ENCODE measurements at places on chromosomes 7 and 10. TPM values are rescaled to one million over a fixed set of nuclear protein-coding genes. Genes with fewer than 3 reads are reported as not detected.
A peak's percentile ranks its signal among the peaks of the same experiment; 100 is the strongest.

DNA sequence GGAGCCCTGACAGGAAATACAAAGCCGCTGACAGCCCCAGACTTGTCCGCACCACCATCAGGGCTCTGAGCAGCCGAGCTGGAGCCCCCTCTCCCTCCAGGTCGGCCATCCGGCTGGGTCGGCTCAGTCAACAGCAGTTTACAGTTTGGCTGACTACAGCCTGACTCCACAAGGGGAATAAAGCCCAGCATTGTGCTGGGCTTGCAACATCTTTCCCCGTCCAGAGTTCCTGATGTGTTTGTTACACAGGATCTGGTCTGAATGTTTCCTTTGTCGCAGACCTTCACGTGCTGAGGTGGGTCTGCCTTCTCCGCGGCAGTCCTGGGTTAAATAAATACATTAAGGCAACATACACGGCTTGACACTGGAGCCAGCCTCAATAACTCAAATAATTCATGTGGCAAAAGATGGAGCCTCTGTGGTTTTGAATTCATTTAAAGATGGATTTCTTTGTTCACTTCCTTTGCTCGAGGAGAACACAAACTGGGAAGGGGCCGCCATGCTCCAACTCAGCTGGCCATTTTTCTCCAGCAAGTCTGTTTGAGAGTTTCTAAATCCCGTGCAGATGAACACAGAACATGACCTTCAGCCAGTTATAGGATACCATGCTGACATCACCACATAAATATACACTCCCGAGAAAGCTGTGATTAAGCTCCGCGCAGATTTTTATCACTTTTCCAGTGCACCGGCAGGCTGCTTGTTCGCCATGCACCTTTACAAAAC, 192.1 kb downstream of the WDR11 start:
- no peak for ATAC-seq

- no peak for ATAC-seq
Observed at GRCh38 chr10:102975483-102976379, 57.6 kb downstream of the CNNM2 start.

GRCh38 chr7:30616318-30616717, 21.6 kb downstream of the GARS1 start:
- ATAC-seq, result no peak

DNA sequence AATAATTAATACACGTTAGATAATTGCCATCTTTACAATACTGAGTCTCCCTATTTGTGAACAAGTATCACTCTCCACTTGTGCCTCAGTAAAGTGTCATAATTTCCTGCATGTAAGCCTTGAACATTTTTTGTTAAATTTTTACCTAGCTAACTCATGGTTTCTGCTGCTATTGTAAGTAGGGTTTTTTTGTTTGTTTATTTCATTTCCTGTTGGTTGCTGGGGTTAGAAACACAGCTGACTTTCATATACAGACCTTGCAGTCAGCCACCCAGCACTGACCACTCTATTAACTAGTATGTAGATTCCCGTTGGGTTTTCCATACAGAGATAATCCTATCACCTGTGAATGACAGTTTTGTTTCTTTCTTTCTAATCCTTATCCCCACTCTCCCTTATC, 133.3 kb downstream of the MPP7 start:
- no peak for ATAC-seq

DNA sequence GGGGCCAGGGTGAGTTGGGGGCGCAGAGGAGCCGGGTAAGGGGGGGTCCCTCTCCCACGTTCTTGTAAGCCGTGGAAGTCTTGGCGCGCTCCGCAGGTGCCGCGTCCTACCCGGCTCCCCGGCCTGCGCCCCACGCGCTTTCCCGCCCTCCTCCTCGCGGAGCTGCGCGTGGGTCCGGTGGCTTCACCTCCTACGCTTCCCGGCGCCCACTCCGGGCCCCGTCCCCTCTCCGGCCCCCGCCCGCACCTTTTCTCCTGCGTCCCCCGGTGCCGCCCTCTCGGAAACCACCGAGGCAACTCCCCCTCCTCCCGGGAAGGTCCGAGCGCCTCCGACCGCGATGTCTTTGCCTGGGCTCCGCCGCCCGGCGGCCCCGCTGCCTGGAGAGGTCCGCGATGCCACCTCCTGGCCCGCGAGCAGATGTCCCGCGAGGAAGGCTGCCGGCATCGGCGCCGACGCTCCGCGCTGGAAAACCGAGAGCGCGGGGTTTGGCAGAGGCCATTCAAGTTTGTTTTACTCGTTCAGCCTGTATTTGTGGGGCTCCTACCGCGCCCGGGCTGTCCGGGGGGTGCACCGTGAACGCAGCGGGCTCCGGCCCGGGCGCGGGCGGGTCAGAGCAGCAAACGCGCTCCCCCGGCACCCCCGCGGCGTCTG, 2.4 kb upstream of the NKX6-2 start:
- no peak for ATAC-seq

DNA sequence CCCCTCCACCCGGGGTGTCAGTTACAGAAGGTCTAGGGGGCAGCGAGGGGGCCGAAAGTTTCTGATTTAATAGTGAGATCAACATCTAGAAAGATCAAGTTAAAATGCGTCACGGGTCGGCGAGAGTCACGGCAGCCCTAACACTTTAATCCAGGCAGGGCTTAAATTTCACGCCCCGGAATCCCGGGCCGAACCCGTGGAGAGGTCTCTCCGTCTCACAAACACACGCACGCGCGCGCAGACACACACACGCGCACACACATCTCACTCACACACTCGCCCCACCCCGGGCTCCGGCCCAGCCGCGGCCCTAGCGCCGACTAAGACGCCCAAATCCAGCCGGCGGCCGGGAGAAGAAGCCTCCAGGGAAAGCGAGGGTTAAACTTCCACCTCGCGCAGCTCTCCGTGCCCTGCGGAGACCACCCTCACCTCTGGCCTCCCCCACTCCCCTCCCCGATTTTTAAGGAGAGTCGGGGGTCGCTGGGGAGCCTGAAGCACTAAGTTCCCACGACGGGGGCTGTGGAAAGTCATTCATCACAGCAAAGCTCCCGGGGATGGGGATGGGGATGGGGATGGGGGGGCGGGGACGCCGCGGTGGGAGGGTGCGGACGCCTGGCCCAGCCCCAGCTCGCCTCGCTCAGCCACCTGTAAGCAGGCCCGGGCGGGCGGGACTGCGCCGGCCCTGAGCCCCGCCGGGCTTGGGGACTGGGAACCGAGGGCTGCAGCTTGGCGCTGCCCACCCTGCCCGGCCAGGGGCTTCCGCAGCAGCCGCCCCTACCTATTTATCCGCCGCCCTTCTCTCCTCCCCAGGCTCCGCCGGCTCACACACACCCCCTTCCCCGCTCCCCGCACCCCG, 1.6 kb downstream of the PDGFA start:
- ATAC-seq, result no peak

DNA sequence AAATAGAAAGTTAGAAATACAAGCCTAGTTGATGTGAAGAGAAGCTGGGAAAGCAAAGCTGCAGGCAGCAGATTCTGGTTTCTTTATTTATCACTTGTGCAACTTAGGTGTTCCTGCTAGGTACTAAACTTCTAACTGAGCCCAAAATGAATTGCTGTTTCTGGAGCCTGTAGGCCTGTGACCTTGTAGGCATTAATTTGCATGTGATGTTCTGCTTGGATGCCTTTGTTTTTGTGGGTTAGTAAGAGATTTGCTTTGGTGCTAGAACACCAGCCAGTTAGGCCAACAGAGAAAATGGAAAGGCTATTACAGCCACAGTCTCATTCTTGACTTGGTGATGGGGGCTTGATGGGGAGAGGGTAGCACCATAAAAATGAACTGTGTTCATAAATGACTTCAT, 370.7 kb downstream of the PPP1R3A start:
- no peak for ATAC-seq

DNA sequence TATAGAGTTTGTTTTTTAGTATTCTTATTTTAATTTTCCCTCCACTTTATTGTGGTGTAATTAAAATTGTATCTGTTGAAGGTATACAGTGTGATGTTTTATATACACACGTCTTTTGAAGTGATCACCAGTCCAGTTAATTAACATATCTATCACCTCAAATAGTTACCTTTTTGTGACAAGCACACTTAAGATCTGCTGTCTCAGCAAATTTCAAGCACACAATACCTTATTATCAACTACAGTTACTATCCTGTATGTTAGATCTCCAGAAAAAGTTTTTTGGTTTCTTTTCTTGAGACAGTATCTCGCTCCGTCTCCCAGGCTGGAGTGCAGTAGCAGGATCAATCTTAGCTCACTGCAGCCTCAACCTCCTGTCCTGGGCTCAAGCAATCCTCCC, 8.7 kb downstream of the WIPI2 start:
- no peak for ATAC-seq

- ATAC-seq, result no peak
Observed at GRCh38 chr7:128838109-128838779, 8.0 kb downstream of the FLNC start.

DNA sequence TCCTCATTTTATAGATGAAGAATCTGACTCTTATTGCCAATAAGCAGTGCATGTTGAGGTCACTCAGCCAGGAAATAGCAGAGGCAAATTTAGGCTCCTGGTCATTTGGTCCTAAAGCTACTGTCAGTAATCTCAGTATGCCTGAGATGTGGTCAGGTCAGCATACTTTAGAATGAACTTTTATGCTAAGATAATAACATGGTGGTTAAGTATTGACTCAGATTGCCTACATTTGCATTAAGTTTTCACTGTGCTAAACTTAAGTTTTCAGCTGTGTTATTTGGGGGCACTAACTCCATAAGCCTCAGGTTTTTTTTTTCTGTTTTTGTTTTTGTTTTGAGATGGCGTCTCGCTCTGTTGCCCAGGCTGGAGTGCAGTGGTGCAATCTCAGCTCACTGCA, 35.9 kb upstream of the CCSER2 start:
- no peak for ATAC-seq

GRCh38 chr10:75000748-75001321, 110.6 kb upstream of the SAMD8 start:
- ATAC-seq, result peak; percentile 82

DNA sequence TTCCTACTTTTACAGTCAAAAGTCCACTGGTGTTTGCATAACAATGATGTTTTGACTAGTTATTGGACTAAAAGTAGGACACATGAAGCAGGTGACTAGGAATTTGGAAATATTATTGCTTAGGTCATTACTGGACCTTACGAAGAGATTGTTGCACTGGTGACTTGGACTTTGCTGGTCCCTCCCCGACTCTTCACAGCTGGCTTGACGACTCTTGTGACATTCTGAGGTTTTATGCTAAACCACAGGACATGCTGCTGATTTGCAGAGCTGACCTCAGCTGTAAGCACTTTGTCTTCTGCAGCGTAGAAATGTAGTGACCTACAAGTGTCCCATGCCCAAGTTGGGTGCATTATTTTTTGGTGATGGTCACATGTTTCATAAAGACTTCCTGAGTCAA, 21.9 kb downstream of the PCBD1 start:
- ATAC-seq, result no peak

- ATAC-seq, result no peak
Observed at GRCh38 chr10:125340903-125341302, 180.5 kb upstream of the CTBP2 start.

- ATAC-seq, result no peak
Observed at GRCh38 chr7:151709141-151710038, 167.5 kb downstream of the PRKAG2 start.

DNAJC12 gene
- total RNA-seq, result 3.7 TPM

ABCB8 gene
- 52.0 TPM for total RNA-seq

CUZD1 gene
- 3.3 TPM for total RNA-seq

GPR15LG gene
- total RNA-seq, result not detected

VSIR gene
- 125 TPM for total RNA-seq
